ENCODE measurements at places on chromosomes 11 and 22.

- no peak for DNase-seq
Observed at GRCh38 chr22:50035131-50035881, 22.7 kb upstream of the IL17REL start.

DNA sequence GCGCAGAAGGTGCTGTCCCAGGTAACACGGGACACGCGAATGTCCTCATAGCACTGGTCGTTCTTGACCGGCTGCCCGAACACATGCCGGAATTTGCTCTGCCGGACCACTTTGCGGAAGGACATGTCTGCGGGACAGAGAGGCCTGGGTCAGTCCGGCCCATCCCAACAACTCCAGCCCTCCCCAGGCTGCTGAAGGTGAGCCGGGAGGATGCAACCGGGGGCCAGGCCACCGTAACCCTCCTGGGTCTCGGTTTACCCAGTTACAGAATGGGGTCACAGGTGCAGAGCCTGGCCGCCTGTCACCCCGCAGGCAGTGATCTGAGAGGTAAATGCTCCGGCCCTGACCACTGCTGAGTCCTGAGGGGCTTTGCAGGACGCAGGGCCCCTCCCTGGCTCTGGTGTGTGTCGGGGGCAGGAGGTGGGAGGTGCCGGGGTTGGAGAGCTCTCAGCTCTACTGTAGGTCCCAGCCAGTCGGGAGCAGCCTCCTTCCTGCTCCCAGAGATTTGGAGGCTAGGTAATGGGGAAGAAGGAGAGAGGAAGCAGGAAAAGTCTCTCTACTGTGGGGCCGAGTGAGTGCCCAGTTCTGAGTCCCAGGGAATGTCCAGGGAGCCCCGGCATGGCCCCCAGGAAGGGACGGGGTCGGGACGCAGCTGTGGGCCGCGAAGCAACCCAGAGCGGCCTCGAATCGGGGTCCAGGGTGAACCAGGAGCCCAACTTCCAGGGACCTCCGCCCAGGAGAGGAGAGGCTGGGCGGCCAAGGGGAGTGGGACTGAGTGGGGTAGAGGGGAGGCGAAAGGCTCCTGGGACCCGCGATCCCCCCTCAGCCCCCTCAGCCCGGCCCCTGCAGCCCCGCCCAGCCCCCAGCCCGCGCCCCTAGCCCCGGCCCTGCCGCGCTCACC lies 522 bp downstream of the CORO1B start:
- DNase-seq = no peak

DNA sequence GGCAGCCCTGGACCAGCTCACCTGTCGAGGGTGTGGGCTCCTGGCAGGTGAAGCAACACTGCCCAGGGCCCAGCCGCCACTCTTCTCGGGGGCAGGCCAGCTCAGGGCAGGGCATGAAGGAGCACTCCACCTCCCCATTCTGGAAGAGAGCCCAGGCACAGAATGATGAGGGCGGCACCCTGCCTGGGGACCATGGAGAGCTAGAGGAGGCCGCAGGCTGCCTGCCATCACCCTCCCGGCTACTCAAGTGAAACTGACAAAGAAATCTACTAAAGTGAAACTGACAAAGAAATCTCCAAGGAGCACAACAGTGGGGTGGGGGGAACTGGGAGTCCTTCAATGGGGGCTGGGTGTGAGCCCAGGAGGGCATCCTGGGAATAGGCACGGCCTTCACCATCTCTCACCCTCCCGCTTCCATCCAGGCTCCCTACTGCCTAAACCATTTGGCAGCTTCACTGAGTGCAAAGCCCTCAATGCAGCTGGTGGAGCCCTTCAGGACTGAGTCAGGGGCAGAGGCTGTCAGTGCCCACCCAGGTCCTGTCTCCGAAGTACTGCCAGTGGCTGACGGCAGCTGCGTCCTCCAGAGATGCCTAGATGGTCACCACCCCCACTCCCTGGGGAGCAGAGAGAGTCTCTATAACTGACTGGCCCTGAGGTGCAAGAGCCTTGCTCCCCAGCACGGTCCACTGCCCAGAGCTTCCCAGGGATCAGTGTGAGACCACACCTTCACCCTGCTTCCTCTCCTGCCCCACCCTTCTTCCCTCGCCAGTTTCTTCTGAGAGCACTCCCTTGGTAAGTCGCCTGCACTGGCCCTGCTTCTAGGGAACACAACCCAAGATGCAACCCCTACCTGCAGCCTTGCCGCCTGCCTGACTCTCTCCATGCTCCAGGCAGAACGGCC lies 21.7 kb downstream of the VWCE start:
- no peak for DNase-seq

GRCh38 chr22:42865536-42865935 lies 8.5 kb upstream of the ARFGAP3 start:
- no peak for DNase-seq

GRCh38 chr11:82995754-82996398 lies 75.8 kb downstream of the RAB30 start:
- no peak for DNase-seq

DNA sequence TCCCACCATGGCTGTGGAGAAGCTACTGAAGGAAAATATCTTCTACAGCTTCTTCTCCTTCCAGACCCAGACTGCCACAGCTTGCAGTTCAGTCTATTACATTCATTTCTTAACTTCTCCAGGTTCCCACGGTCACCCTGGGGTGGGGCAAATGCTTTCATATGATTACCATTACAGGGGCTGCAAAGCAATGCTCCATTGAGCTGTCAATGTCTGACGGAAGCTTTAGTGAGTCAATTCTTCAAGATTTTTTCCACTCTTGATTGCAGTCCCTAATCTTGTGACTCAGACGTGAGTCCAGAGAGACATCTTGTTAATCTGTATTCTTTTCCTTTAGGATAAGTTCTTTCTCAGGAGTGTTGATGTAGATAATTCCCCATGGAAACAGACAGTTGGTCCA lies 233.4 kb upstream of the DDI1 start:
- no peak for DNase-seq

DNA sequence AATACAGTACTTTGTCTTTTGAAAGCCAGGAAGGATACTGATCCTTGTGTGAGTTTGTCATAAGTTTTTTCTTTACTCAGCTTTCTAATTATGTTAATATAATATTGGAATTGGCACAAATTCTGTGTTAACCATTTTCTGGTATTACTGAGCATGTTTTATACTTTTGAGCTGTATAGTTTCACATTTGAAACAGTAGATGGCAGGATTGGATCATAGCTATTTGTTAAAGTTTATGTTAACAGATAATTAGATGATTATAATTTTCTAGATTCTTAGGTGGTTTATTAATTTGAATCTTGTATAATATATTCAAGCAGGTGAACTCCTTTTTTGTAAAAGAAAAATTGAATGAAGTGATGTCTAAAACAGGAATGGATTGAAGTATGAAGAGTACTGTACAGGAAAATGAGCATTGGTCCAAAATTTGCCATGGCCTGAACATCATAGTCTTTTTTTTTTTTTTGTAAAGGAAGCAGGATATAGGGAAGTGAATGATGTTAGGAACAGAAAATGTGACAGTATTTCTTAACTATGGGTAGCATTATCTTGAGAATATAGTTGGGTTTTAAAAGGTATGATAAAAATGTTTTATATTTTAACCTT lies 102.0 kb downstream of the CYP2R1 start:
- DNase-seq = no peak

- no peak for DNase-seq
Observed at GRCh38 chr11:57596266-57596885, 1.1 kb upstream of the SERPING1 start.

DNA sequence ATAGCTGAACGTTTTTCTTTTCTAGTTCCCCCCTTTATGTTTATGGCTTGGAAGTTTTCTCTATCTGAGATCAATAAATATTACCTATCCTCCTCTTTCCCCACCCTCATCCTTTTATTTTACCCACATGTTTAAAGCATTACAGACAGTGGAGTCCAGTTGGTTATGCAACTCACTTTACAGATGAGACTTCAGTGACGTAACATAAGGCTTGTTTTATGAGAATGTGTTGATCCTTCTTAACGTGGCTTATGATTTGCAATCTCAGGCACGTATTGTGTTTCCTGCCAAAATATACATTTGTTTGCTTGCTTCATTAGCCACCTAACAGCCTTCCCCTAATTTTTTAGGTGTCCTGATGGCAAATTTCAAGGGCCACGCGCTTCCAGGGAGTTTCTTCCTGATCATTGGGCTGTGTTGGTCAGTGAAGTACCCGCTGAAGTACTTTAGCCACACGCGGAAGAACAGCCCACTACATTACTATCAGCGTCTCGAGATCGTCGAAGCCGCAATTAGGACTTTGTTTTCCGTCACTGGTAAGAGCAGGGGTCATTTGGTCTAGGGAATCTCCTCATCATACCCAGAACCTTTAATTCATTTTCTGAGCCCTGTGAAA lies 36.6 kb downstream of the TMEM45B start:
- DNase-seq = no peak

DNA sequence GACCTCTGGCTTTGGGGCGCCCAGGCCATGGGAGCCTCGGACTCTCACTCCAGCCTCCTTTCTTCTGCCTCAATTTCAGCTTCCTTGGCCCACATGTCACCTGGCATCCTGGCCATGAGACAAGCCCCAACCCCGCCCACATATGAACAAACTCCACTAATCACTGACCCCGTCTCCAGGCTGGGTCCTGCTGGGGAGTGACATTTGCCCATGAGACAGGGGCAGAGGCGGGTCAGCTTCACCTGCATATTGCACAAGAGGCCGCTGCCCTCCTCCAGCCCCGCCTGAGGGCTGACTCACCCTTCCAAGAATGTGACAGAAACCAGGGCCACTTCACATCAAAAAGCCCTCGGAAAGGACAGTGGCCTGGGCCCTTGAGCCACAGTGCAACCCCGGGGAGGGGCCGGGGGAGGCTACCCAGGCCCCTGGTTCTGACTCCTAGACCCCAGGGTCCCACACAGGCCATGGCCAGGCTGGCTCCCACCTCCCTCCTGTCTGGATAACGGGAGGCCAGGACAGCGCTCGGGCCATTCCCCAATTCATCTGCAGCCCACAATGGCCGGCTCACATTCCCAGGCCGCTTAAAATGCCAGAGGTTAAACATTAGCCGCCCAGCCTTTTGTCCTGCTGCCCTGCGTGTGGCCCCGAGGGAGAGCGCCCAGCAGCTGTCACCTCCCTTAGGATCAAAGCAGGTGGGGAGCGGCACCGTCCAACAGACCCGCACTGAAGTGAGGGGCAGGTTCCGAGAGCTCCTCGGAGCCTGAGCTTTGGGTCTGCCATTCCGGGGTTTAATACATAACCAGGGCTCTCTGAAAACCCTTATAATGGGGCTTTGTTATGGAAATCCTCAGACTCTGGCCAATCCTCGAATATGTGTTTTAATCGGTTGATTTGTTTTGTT lies 42.3 kb downstream of the TRMU start:
- DNase-seq = no peak

GRCh38 chr11:64338716-64339115 lies 1.3 kb upstream of the CCDC88B start:
- no peak for DNase-seq

- no peak for DNase-seq
Observed at GRCh38 chr22:36700711-36701670, 2.6 kb downstream of the CACNG2 start.

DNA sequence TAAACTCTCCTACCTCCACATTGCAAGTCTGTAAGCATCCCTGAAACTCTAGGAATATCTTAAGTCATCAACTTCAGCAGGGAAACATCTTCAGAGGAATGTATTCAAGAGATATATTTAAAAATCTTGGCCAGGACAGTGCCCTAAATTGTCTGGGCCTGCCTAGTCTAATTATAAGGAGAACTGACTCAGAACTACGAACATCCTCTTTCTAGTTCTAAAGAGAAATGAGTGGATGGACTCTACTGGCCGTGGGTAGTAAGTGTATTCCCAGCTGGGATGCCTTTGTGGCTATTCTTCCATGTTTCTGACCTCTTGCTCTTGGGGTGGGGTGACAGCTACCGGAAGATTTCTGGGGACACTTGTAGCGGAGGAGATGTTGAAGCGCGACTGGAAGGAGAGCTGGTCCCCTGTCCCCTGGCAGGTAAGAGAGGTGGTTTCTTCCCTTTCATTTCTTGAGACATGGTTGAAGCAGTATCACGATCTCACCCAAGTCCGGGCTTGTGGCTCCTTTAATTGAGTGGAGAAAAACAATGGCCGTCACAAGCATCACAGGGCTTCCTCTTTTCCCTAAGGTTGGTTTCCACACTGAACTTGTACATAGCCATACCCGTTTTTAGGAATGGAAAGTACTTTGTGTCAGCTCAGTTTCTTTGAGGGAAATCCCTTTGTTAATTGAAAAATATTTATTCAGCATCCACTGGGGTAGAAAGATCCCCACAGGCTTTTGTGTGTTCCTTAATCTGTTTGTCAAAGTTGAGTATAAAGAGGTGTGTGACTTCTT lies 97.7 kb upstream of the SORL1-AS1 start:
- no peak for DNase-seq

DNA sequence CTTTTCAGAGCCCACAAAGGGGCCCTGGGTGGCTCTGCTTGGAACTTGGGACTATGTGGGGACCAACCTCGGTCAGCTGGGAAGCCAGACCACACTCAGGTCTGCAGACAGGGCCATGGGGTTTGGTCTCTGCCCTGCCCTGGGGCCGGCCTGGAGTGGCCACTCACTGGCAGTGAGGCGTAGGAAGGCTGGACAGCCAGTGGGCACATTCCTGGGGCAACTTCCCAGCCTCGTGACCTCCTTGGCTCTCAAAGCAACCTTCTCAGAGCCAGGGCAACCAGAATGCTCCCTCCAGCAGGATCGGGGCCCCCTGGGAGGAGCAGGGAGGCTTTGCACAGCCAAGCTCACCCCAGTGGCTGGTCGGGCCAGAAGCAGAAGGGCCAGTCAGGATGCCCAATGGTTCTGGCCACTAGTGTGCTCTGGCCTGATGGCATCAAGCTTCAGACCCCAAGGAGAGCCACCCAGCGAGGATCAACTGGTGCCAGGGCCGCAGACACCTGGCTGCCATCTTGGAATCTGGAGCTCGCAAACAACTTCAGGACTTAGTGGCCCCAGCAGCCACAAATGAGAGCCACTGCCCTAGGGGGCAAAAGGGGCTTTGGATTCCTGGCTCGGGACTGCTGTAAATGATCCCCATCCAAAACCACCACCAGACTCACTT lies 87.1 kb downstream of the MYEOV start:
- no peak for DNase-seq

GRCh38 chr11:207863-208180 lies 314 bp downstream of the RIC8A start:
- DNase-seq = no peak

GRCh38 chr11:114215428-114215827 lies 80.8 kb upstream of the NNMT start:
- no peak for DNase-seq

- no peak for DNase-seq
Observed at GRCh38 chr22:20139391-20140106, 7.9 kb downstream of the ZDHHC8 start.

DNA sequence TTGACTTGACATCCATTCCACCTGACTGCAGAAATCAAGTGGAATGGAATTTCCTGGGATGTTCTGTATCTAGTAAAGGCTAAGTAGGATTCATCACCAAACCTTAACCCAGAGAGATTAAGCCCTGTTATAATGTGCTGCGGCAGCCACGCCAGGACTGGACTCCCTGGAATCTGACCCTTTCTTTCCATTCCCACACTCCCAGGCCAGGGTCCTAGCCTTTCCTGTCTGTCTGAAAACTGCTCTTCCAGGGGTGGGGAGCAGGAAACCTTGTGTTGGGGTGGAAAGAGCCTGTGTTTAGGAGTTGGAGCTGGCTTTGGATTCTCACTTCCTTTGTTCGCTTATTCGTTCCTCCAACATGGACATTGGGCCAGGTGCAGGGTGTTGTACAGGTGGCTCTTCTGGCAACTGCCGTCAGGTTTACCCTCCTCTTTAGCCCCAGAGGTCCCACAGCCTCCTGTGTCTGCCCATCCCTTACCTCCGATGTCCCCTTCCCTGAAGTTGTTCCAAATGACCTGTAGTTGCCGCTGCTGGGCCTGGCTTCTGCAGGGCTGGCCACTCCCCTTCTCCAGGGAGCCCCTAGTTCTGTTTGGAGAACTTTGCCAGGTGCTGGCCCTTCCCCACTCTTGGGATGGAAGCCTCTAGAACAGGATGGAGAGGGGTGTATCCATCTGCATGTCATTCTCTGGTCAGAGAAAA lies 20.5 kb upstream of the PARVB start:
- no peak for DNase-seq
